ENCODE measurements at places on chromosomes 16 and 17.

GRCh38 chr17:3957735-3958599 is 6.3 kb downstream of the ATP2A3 start:
- no peak for DNase-seq

GRCh38 chr16:18816286-18816685 is 14.9 kb upstream of the ARL6IP1 start:
- DNase-seq = no peak

- DNase-seq = no peak
These were observed 65.8 kb upstream of the PLCG2 start for GRCh38 chr16:81713295-81713772.

GRCh38 chr17:12659500-12659899 is 6.2 kb upstream of the MYOCD start:
- no peak for DNase-seq

DNA sequence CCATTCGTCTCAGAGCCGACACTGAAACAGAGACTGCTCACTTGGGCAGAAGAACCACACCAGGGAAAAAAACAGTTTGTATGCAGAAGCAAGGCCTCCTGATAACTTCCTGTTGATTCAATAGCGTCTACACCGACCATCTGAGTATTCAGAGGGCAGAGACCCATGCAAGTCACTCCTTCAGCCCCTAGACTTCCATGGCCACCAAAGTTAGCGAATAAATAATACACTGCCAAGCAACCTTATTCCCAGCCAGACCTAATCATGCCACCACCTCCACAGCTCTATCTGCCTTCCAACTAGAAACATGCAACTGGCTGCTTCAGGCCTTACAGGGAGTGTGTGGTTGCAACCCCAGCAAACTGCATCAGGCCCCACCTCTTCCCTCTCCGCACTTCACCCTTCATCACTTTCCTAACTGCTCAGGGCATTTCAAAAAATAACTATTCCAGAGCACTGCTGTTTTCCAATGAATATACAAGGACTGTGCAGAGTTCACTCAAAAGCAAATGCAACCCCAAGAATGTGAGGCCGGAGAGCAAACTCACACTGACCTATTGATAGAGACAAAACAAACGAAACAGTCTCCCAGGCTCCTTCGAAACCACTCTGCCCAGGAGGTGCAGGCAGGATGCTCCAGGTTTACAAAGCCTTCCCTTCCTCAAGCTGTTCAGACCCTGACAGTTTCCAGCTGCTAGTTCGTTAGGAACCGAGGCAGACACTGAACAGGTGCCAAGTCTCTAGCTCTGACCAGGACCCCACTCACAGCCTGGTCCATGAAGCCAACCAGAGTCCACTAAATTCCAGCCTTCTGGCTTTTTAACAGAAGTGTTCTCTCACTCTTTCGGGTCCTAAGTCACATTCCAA is 3.6 kb downstream of the USP7 start:
- peak; percentile 15 for DNase-seq

GRCh38 chr16:52068447-52069074 is 478.4 kb downstream of the TOX3 start:
- DNase-seq = no peak

- peak; percentile 86 for DNase-seq
These were observed at the start of gene BAHCC1 for GRCh38 chr17:81394921-81395599. BAHCC1 (plus strand) TSS chr17:81395457; CDS start chr17:81399740, 4,283 bp downstream.

DNA sequence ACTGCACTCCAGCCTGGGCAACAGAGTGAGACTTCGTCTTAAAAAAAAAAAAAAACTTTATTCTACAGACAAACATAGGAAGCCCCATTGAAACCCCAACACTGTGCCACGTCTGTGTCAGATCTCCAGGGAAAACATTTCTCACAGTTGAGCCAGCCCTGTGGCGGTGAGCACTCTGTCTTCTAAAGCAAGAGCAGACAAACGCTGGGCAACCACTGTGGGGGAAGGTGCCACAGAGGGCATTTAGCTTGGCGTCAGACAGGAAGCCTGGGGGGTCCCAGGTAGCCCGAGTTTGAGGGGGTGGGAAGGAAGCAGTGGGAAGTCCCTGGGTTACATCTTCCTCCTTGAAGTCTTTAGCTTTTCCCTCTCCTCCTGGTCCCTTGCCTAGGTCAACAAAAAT is 16.0 kb downstream of the C17orf100 start:
- DNase-seq = no peak

DNA sequence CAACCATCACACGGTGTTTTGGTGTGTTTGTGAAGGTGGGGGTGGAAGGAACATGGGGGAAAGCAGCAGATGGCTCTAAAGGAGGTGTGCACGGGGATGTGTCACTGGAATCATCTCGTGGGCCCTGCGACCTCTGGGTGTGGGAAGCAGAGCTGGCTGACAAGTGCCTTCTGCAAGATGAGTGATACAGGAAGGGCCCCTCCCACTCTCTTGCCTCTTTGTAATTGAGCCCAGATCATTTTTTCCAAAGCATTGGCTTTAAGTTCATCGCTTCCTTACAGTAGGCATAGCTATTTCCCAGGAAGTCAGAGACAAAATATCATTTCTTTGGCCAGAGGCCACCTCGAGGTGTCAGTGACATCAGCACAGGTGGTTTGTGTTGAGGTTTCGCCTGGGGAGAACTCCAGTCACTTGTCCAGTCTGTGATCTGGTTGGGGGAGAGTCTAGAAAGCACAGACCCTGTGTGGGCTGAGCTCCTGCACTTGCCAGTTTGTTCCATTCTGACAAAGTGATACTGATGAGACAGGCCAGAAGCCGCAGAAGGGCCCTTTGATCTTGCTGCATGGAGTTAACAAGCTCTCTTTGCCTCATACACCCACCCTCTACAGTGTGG is 20.6 kb upstream of the SNTB2 start:
- DNase-seq = peak; percentile 87

DNA sequence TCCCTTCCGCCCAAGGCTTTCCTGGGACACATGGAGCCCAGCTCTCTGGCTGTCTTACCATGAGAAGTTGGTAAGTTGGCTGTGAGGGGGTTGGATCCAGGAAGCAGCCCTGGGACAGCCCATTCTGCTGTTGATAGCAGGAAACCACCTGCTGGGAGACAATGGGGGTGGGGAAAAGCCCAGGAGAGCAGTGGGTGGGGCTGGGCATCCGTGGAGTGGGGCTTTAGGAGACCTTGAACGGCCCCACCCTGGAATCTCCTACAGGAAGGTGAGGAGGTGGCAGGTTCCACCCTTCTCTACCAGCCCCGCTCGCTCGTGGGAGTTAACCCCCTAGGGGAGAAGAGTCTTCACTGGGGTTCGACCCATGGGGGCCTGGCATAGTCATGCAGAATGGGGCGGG is 5.8 kb downstream of the TMEM92 start:
- DNase-seq = no peak

DNA sequence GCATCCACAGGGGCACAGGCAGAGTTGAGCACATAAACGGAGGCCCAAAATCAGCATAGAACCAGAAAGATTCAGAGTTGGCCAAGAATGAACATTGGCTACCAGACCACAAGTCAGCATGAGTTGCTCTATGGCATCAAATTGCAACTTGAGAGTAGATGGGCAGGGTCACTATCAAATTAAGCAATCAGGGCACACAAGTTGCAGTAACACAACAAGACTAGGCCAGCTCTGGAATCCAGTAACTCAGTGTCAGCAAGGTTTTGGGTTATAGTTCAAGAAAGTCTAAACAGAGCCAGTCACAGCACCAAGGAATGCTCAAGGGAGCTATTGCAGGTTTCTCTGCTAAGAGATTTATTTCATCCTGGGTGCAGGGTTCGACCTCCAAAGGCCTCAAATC is 12.9 kb downstream of the G6PC1 start:
- no peak for DNase-seq

DNA sequence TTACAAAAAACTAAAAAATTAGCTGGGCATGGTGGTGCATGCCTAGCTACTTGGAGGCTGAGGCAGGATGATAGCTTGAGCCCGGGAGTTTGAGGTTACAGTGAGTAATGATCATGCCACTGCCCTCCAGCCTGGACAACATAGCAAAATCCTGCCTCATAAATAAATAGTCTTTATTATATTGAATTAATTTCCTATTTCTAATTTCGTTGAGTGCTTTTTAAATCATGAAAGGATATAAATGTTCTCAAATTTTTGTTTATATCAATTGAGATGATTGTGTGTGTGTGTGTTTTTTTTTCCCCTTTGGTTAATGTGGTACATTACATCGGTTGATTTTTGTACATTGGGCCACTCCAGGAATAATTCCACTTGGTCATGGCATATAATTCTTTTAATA is 32.0 kb upstream of the AQP8 start:
- no peak for DNase-seq

- no peak for DNase-seq
These were observed 7.6 kb downstream of the ALKBH5 start for GRCh38 chr17:18191236-18191667.

DNA sequence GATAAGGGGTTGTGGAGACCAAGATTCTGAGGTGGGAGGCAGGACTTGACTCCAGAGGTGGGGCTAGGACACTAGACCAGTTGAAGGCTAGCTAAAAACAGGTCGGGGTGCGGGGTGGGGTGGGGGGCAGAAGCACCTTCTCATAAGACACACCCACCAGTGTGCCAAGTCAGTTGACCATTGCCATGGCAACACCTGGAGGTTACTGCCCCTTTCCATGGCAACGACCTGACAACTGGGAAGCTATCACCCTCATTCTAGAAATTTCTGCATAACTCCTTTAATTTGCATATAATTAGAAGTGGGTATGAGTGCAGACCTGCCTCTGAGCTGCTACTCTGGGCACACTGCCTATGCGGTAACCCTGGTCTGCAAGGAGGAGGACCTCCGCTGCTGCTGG is 53.9 kb upstream of the ALOX12 start:
- no peak for DNase-seq

GRCh38 chr17:82457073-82457928 is 1.2 kb upstream of the NARF start:
- no peak for DNase-seq

GRCh38 chr17:33012522-33013033 is 20.9 kb downstream of the SPACA3 start:
- DNase-seq = no peak

DNA sequence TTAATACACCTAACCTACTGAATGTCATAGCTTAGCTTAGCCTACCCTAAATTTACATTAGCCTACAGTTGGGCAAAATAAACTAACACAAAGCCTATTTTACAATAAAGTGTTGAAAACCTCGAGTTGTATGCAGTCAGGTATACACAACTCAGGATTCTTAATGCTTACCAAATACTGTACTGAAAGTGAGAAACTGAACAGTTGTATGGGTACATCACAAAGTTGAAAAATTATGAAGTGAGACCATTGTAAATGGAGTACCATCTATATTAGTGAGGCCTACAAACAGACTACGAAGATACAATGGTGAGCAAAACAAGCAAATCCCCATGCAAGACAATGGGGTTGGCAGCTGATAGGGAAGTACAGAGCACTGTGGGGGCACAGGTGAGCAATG is 79.7 kb downstream of the VAT1L start:
- DNase-seq = no peak

- no peak for DNase-seq
These were observed 297.7 kb downstream of the SEC14L1 start for GRCh38 chr17:77438241-77439188.

DNA sequence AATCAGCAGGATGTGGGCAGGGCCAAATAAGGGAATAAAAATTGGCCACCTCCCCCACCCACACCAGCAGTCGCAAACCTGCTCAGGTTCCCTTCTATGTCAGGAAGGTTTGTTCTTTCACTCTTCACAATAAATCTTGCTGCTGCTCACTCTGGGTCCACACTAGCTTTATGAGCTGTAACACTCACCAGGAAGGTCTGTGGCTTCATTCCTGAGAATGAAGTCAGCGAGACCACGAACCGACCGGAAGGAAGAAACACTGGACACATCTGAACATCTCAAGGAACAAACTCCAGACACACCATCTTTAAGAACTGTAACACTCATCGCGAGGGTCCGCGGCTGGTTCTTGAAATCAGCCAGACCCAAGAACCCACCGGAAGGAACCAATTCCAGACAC is 115.5 kb upstream of the TBX2 start:
- no peak for DNase-seq

DNA sequence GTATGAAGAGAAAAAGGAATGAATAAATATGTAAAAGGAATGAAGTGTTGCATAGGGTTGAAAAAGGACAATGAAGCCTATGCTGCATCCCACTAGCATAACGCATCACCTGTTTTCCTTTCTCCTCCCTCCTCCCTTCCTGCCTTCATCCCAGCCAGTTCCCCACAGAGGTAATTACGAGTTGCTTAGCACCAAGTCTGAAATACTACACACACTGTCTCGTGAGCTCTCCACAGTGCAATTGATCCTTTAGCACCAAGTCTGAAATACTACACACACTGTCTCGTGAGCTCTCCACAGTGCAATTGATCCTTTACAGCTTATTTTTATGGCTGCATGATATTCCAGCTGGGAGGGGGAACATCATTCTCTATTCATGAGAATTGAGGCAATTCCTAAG is 1.1 kb upstream of the DRC7 start:
- DNase-seq = no peak

GRCh38 chr17:49698005-49698404 is 9.8 kb downstream of the SLC35B1 start:
- no peak for DNase-seq

- DNase-seq = peak; percentile 85
These were observed at the start of gene SYNGR2 for GRCh38 chr17:78168242-78168902. SYNGR2 (plus strand) TSS chr17:78168581; CDS start chr17:78168617, 36 bp downstream.

DNA sequence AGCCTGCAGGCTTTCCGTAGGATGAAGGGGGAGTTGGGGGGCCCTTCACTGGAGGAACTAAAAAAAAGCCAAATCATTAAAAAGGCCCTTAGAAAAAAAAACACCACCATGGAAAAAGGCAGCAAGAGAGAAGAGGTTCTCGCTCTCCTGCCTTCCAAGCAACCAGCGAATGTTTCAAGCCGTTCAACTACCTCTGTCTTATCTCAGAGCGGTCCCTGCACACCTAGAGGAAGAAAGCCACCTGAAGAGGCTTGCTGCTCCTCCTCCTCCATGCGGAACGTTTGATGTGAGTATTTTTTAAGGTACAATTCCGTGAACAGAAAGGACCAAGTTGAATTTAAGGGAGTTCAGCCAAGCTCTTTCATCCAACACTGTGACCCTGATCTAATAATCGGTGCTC is 9.2 kb downstream of the NXN start:
- no peak for DNase-seq

DNA sequence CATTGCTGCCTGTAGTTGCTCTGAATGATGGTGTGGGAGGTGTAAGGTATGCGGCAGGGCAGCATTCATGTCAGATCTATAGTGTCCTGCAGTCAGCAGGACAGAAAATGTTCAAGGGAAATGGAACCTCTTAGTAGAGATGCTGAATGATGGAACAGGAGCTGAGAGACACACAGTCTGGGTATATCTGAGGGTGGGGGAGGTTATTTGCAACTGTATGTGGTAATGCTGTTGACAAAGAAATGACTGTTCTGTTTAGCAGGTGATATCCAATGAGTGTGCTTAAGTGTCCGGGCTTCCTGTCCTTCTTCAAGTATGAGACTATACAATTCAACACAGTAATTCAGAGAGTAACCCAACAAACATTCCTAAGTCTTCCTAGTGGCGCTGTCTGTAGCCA is 46.6 kb downstream of the STH start:
- no peak for DNase-seq

Data from stimulated activated CD4-positive, alpha-beta T cell treated with anti-CD3 and anti-CD28 coated beads, Interleukin-4, amount 100 ng/mL, for 24 hours (primary cell).